ENCODE measurements at places on chromosomes 5 and 9.
A peak's percentile ranks its signal among the peaks of the same experiment; 100 is the strongest.

DNA sequence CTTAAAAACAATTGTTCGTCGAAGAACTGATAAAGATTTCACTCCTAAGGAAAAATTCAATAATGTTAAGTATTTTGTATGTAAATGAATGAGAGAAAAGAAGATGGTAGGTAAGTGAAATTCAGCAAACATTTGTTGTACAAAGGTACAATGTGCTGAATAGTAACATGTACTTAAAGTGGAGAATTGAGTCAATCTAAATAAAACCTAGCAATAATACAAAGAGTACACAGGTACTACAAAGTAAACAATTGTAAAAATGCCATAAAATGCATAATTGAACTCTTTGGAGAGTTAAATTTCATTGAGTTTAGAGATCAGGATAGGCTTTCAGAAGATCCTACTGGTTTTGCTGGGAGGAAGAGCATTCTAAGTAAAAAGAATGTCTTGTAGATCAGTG is 82.9 kb downstream of the ERBIN start:
- no peak for DNase-seq

- DNase-seq: no peak
Measured at GRCh38 chr5:157222506-157223230, 42.0 kb downstream of the ITK start.

GRCh38 chr9:111966861-111967291 is 70.3 kb downstream of the UGCG start:
- no peak for DNase-seq

- DNase-seq: peak; percentile 87
Measured at GRCh38 chr9:133994353-133995011, 2.4 kb upstream of the VAV2 start.

DNA sequence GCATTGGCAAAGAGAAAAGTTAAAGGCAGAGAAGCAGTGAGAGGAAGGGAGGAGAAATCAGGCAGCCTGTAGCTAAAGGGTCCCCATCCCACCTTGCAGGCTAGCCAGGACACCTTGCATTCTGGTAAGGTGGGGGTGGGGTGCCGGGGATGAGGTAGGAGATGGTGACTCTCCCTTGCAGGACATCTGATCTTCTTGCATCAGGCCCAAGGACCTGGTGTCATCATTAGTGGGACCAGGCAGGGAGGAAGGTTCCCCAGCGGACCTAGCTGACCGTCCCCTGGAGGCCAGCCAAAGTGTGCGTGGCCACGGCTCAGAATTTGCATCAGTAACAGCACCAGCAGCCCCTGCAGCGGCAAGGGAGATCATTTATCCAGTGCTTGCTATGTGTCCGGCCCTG is 21.7 kb upstream of the CYSTM1 start:
- no peak for DNase-seq

DNA sequence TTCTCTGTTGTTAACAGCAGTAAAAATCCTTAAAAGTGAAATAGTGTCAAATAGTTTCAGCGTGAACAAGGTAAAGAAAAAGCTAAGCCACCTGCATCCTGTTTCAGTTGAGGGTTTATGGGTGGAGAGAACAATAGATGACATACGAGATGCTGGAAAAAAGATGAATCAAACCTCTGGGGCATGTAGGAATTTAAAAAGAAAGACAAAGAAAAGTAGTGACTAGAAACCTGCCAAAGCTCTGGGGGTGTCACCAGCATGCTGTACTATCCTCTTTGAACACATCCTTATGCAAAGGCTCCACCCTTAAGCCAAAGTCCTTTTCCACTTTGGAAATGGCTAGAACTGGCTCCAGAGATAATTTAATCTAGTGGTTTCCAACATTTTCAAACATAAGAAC is 22.2 kb downstream of the SCAI start:
- no peak for DNase-seq

DNA sequence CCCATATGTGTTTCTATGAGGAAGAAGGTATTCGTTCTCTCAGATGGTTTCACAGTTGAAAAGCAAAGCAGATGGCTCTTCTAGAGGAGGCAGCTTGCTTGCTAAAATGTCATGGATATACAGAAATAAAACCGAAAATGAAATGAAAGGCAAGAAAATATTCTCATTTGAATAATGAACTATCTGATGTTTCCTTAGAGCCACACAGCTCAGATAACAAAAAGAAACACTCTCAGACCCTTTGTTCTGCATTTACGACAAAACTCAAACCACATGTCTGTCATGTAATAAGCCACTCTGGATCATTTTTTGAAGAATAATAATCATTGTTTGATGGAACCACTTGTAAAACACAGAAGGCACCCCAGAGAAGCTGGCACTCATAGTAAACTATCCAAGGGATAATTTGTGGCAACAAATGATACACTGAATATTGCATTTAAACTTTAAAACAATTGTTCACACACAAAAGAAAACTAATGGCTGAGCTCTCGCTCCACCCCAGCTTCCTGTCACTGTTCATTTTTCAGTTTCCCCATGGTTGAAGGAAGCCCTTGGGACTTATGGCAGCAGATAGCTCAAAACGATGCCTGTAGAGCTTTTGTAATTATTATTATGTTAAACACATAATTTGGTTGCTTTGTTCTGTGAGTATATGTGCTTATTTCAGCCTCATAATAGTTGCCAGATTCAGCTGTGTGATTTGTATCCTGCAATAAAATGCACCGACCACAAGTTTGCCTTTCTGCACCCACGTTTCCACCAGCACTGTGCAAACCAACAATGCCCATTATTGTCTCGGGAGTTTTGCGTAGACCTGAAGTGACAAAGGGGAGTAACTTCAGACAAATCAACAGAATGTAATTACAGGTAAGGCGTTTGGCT is 256.0 kb downstream of the TMEM167A start:
- DNase-seq: no peak

GRCh38 chr9:1528456-1528855 is 478.3 kb downstream of the DMRT2 start:
- DNase-seq: no peak
